Naive thymus-derived CD8-positive, alpha-beta T cell (primary cell): ENCODE measurements at places on chromosomes 3 and 15. TPM values are rescaled to one million over a fixed set of nuclear protein-coding genes. Genes with fewer than 3 reads are reported as not detected.

DNA sequence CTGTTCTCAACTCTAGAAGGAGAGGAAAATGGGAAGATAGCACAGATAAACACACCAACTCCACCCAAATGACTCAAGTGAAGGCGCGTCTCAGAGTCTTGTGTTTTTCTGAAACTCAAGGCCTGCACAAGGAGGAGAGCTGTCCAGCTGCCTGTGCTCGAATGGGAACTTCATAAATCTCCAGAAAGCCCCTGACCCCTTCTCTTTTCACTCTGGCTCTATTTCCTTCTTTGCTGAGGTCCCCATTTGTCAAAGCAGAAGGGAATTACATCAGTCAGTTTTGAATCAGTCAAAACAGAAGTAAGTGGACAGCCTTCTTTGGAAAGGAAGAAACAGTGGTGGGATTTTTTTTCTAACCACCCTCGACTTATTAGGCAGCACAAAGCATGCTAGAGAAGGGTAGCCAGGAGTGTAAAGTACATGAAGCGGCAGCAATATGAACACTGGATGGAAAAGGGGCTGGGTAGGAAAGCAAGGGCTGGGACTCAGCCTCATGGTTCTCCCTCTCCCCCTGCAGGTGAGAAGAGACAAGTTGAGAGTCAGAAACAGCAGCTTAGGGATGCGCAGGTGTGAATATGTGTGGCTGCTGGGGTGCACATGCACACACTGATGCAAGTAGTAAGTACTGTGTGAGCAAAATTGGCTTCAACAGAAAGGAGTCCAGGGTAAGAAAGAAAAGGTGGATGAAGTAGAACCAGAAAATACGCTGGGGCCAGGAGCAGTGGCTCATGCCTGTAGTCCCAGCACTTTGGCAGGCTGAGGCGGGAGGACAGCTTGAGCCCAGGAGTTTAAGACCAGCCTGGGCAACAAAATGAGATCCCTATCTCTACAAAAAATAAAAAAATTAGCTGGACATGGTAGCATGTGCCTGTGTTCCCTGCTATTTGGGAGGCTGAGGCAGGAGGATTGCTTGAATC lies 36.6 kb upstream of the MAGEF1 start:
- no peak for DNase-seq

- DNase-seq: no peak
These were observed 14.0 kb downstream of the AAGAB start for GRCh38 chr15:67240235-67241131.

DNA sequence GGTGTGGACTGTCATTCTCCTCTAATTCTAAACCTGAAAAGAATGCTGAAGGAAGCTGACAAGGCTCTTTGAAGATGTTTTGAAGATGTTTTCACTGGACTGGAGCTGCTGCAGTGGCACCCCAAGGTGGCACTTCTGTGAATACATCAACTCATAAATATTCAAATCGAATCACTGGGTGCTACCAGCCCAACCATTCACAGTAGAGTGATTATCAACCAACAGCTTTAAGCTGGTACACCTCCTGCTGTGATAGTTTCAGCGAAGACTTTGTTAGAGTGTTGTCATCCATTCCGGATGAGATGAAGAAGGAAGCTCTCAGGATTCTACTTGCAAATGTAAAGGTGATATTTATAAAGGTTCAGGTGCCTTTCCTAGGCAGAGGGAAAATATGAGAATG lies 106.6 kb downstream of the LSAMP start:
- DNase-seq: no peak

DNA sequence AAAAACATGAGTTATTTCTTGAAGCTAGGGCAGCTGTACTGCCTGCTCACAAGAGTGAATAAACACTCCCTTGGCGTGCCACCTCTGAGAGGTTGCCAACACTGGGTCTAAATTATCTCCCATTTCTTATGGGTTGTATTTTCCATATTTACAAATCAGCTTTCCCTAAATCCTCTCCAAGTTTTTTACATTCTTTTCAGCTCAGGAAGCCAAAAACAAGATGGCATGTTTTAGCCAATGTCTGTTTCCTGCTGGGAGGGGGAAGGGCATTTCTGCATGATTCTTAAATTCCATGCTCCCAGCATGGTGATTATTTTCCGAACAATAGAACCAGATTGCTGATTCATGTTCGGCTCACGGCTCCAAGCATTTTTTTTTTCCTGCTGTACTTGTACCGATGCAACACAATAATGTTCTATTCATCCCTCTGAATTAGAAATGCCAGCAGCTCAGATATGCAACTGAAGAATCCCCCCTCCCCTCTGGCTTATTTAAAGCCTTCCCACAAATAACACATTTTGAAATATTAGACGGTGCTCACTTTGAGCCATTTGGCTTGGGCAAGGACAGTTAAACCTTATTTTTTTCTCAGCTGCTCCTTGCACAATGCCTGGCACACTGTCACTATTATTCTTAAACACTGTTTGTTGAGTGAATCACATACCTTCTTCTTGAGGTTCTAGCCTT lies 252.5 kb downstream of the THRB start:
- no peak for DNase-seq

DNA sequence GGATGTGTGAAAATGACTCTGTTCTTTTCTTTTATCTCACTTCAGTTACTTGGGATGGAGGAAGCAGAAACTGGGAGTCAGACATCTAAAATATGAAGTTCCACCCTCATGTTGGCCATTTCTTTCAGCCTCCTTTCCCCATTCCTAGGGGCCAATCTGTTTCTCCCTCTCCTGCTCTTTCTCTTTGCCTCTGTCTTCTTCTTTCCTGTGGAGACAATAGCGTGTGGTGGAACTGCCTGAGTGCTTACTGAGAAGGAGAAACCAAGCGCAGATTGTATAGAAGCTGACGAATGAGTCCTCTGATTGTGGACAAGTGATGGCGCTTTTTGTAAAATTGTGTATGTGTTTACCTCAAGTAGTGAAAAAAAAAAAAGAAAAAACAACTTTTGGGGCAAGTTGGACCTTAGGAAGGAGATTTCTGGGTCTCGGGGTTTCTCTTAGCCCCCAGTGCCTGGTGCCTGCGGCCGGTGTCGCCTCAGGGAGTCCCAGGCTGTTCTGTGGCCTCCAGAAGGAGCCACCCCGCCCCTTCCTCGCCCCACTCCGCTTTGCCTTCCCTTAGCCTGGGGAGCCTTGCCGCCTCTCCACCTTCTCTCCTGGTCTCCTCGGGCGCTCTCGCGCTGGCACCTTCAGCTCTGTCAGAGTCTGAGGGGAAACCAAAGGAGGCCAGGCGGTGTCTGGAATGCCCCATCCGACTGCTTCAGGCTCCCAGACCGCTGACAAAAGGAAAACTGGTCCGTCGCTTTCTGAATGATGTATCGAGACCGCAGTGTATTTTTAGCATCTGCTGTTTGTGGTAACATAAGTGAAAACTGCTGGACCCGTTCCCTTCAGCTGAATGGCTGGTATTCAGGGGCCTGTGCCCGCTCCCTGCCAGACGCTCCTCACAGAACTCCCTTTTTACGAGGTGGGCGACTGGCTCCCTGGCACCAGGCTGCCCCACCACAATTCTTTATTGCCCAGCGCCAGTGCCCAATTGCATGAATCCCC lies 30.1 kb downstream of the SCG5 start:
- no peak for DNase-seq

DNA sequence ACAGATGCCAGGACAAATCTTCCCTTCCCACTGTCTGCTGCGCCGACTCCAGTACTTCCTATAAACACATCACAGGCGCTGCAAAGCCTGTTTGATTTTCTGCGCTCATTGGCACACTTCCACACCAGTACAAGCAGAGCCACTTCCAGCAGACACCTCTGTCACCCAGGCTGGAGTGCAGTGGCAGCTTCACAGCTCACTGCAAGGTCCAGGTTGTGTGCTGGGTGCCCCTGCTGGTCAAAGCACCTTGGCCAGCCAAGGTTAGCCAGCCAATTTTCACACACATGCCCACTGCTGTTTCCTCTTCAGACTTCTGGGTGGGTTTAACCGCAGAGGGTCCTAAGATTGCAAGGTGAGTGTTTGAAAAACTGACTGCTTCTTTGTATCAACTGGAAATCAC lies 4.9 kb downstream of the CHDH start:
- DNase-seq: no peak

GRCh38 chr15:92886042-92886537 lies 14.0 kb upstream of the CHD2 start:
- no peak for DNase-seq

DNA sequence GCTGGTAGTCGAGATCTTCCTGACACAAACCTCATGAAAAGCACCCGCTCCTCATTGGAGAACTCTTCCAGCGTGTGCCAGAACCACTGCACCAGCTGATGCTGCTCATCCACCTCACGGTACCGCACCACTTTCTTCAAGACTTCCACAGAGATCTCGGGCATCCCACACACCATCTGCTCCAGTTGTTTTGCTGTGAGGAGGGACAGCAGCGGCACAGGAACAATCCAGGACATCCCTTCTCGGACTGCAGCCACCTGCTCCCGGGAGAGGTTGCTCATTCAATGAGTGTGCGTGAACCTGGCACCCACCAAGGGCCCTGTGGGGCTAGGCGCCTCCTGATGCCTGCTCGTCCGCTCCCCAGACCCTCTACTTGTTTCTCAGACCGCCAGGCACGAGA lies 15.1 kb downstream of the FBXL22 start:
- no peak for DNase-seq

Gene TM4SF1
- polyA plus RNA-seq: not detected

Gene MINAR1
- polyA plus RNA-seq: not detected

Gene EPHB3
- 0.55 TPM for polyA plus RNA-seq

Gene ITIH4
- polyA plus RNA-seq: 0.60 TPM

Gene NEIL1
- polyA plus RNA-seq: 2.1 TPM
